NCI-H2081 (cell line): ENCODE measurements at places on chromosomes 7 and 10.

GRCh38 chr10:35498693-35499092, 106.4 kb upstream of the GJD4 start:
- no peak for DNase-seq

DNA sequence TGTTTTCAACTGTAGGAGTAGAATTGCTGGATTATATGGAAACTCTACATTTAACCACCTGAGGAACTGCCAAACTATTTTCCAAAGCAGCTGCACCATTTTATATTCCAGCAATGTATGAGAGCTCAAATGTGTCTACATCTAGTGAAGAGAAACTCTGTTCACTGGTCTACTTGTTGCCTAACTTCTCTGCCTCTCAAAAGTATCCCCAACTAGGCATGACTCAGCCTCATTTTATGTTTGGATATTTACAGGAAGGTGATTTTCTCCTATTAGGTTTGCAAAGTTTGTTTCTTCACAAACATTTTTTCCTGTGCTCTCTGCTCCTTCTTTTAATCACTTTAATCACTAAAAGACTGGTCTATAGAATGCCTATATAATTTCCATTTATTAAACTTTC, 37.1 kb upstream of the SRI start:
- no peak for DNase-seq

- DNase-seq: no peak
These were observed 131.2 kb downstream of the PFKFB3 start for GRCh38 chr10:6333973-6334372.

GRCh38 chr7:22854158-22855048, 31.8 kb upstream of the TOMM7 start:
- peak; percentile 75 for DNase-seq

GRCh38 chr10:119652361-119652730, 1.2 kb downstream of the BAG3 start:
- DNase-seq: peak; percentile 30

- DNase-seq: no peak
These were observed 9.2 kb downstream of the ZNF394 start for GRCh38 chr7:99490878-99491277.

GRCh38 chr7:133797818-133798520, 329.2 kb upstream of the LRGUK start:
- DNase-seq: no peak

DNA sequence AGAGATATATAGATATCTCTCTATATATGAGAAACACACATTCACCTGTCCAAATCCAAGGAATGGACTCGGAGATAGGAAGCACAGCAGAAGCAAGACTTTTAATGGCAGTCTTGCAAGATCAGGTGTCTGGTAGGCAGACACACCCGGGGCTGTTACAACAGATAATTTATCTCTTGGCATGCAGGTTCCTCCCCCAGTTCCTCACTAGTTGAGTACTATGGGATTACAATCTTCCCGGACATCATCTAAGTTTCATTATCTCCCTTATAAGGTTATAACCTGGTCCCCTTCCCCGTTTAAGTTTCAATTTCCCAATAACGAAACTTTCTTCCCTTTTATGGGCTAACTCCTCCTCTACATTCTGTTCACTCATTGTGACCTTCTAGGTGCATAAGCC, 399.3 kb downstream of the PPP1R3A start:
- DNase-seq: no peak

DNA sequence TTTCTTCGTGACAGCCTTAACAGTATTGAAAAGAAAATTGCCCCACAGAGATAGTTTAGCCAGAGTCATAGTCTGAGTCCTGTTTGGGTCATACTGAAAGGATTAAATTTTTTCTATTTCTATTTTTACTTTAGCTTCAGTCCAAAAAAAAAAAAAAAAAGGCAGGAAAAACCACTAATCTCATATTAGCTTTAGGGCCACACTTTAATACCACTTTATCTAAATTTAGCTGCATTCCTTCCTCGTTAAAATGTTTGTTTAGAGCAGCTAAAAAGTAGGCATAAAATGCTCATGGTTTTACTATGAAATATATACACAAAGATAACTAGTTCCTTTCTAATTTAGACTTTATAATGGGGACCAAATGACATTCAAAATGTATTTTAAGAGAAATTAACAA, 216.5 kb upstream of the TMEM196 start:
- no peak for DNase-seq

GRCh38 chr7:10718768-10719167, 254.9 kb upstream of the PHF14 start:
- DNase-seq: no peak

DNA sequence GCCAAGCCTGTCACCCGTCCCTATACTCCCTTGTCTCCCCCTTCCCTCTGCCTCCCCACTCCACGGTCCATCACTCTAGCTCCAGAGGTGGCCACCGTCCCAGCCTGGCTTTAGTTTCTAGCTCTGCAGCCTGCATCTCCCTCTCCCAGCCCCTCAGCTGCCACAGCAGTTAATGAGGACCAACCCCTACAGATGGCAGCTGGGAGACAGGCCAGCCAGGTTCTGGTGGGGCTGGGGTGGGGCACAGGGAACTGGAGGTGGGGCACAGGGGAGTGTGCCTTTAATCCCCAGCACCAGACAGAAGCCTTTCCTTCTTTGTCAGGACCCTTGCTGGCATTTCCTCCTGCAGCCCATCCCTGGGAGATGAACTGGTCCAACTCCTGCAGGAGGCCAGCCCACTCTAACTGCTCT, 21.1 kb downstream of the UNC5B start:
- DNase-seq: no peak

DNA sequence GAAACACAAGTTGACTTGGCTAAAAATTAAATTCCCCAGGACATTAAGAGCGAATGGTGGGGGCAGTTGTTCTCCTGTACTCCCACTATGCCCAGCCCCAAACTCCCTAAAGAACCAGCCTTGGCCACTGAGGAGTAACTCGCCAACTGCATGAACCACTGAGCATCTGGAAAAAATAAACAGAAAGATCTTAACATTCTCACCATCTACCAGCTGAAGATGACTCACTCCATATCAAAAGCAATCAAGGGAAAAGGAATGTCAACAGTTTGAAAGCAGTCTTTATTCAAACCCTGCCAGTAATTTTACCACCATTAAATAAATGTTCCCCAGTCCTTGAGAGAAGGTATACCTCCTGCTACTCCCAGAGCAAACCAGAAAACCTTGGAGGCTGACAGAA, 45.4 kb downstream of the CTTNBP2 start:
- peak; percentile 25 for DNase-seq

DNA sequence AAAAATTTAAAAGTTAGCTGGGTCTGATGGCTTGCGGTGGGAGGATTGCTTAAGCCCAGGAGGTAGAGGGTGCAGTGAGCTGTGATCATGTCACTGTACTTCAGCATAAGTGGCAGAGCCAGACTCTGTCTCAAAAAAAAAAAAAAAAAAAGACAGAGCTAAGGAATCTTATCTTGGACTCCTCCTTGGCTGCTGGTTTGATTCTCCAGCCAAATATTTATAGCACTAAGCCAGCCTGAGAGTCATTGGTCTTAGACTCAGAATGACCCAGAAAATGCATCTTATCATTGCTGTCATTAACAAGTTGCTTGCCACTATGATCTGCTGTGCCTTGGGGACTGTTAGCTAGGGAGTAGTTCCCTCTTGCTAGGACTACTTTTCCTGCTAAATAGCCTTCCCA, 164.7 kb downstream of the GNAT3 start:
- no peak for DNase-seq

- DNase-seq: no peak
These were observed 45.3 kb upstream of the PPIF start for GRCh38 chr10:79301754-79302530.

- no peak for DNase-seq
These were observed 32.1 kb downstream of the VWC2 start for GRCh38 chr7:49805371-49806007.

DNA sequence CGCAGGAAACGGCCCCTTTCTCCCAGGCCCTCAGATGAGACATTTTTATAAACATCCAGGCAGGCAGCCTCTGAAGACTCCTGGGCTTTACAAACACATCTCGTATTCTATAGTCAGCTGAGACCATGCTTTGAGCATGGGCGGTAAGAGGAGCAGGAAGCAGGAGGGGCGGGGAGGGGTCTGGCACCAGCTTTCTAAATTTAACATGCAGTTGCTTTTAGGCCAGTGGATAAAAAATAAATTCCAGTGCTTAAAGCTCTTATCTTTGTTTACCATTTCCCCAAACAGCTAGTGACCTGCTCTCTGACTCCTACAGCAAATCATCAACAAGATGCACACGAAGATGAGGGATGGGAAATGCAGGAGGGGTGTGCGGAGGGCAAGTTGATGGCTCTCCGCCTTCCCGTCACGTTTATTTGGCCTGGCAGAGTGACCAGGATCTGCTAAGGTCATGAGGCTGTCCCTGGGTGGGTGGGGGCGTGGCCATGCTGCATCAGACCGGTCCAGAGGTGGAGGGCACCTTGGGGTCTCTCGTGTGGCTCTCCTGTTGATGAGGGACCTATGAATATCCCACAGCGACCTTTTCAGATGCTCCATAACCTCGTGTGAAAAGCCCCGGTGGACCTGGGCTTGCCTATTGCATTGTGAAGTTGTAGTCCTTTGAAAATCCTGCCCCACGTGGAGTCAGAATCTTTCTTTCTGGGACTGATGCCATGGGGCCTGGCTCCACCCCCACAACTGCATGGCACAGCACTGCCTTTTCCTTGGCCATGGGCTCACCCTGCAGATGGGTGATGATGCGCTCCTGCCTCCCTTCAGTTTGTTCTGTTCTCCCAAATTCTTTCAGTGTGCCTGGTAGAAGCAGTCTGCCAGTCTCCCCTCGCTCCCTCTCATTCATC, 67.5 kb downstream of the PARP12 start:
- DNase-seq: no peak

GRCh38 chr7:9709216-9709615, 1264.5 kb upstream of the PHF14 start:
- DNase-seq: no peak

- no peak for DNase-seq
These were observed 292.6 kb upstream of the MKI67 start for GRCh38 chr10:128418819-128419218.

- peak; percentile 41 for DNase-seq
These were observed 29.3 kb upstream of the KCNK18 start for GRCh38 chr10:117167789-117168674.

- DNase-seq: no peak
These were observed 526.4 kb downstream of the KIF20B start for GRCh38 chr10:90227786-90228185.

- peak; percentile 26 for DNase-seq
These were observed 2.9 kb downstream of the GPR37 start for GRCh38 chr7:124762611-124763143.

DNA sequence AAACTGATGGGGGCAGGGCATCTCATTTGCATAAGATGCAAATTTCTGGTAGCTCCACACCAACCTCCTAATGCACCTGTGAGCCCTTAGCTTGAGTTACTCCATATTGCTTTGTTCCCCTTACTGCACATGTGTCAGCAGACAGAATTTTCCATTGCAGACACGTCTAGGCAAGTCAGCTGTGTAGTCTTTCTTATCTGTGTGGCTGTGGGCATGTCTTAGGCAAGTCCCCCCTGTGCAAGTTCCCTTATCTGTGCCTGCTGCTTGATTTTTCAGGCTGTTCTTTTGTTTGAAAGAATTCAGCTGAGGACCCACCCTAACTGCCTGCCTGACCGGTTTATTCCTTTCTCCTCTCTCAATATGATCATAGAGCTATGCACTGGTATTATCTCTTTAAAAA, 28.5 kb upstream of the TRIM24 start:
- DNase-seq: no peak

- no peak for DNase-seq
These were observed 15.7 kb upstream of the MACC1 start for GRCh38 chr7:20232848-20233247.

GRCh38 chr10:89645742-89646172, 715 bp upstream of the PANK1 start:
- DNase-seq: no peak

DNA sequence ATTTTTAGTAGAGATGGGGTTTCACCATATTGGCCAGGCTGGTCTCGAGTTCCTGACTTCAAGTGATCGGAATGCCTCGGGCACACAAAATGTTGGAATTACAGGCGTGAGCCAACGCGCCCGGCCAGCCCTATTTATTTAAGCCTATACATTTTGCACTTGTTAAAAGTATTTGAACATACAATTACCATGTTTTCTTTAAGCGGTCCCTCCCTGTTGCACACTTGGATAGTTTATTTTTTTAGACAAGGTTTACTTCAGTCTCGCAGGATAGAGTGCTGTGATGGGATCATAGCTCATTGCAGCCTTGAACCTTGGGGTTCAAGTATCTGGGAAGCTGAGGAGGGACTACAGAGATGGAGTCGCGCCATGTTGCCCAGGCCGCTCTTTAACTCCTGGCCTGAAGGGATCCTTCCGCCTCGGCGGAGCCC, 35.7 kb upstream of the SRRM3 start:
- no peak for DNase-seq

- no peak for DNase-seq
These were observed 90.4 kb upstream of the BMPER start for GRCh38 chr7:33814936-33815335.

DNA sequence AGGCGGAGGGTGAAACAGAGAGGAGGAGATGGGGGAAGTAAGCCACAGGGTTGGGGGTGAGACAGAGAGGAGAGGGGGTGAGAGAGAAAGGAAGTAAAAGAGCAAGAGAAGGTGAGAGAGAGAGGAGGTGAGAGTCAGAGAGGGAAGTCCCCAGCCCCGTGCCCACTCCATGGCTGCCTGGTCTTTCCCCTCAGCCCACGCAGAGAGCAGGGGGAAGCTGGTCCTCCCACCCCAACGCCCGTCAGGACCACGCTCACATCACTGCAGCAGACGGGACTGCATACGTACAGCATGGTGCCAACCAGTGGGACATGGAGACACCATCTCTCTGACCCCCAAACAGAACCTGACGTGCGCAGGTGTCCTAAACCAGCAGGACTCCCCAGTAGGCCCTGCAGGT, 12.1 kb upstream of the PDGFA start:
- no peak for DNase-seq

GRCh38 chr10:35606430-35606829, 1.3 kb downstream of the GJD4 start:
- no peak for DNase-seq

GRCh38 chr10:78059906-78060702, 26.4 kb downstream of the RPS24 start:
- DNase-seq: no peak

DNA sequence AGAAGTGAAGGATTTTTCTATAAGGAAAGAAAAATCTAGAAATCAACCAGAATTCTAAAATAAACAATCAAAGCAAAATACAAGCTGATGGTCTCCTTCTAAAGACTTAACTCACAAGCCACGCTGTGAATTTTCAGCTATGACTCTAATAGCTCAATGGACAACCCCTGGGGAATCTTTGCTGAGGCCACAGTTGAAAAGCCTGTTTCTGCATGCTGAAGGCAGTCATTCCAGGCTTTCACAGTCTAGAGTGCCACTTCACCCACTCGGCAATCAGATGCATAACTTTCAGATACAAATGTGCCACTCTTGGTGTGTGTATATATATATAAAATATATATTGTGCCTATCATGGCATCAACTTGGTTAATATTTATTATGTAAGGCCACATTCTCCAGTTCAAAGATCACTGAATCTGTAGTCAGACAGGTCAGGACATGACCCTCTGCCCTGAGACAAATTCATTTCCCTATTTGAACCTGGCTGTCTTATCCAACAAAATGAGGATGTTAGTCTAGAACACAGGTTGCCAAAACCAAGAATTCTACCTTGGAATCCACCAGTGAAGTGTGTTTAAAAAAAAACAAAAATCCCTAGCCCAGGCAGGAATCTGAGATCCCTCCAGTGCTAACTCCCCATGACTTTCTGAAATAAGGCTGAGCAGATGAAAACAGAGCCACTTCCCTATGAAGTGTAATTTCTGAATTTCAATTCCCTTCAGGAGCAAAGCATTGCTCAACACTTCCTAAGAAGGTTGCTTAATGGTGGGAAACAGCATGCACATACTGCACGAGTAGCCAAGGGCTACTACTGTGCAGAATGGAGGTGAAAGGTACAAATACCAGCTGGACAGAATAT, 9.9 kb downstream of the LIPA start:
- DNase-seq: no peak
